AG08395 (cell line): ENCODE measurements at places on chromosomes 6 and 20.

DNA sequence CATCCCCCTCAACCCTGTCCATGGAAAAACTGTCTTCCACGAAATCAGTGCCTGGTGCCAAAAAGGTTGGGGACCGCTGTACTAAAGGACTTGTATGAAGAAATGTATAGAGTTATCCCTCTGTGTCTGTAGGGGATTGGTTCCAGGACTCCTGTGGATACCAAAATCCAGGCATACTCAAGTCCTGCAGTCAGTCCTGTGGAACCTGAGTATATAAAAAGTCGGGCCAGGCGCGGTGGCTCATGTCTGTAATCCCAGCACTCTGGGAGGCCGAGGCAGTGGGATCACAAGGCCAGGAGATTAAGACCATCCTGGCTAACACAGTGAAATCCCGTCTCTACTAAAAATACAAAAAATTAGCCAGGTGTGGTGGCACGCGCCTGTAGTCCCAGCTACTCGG lies 42.0 kb downstream of the LCA5 start:
- no peak for DNase-seq

DNA sequence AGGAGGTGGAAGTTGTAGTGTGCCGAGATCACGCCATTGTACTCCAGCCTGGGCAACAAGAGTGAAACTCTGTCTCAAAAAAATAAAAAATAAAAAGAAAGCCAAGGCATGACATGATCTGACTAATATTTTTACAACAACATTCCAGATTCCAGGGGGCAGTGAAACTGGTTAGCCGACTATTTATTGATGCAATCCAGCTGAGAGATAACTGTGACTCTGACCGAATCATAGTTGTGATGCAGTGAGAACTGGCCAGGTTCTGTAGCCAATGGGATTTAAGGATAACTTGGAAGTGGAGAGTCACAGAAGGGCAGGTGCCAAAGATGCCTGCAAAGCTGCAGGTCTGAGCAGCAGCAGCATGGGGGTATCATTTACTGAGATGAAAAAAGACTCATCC lies 82.9 kb upstream of the TSHZ2 start:
- DNase-seq = peak; percentile 75

GRCh38 chr6:101178748-101179147 lies 214.8 kb upstream of the GRIK2 start:
- no peak for DNase-seq

DNA sequence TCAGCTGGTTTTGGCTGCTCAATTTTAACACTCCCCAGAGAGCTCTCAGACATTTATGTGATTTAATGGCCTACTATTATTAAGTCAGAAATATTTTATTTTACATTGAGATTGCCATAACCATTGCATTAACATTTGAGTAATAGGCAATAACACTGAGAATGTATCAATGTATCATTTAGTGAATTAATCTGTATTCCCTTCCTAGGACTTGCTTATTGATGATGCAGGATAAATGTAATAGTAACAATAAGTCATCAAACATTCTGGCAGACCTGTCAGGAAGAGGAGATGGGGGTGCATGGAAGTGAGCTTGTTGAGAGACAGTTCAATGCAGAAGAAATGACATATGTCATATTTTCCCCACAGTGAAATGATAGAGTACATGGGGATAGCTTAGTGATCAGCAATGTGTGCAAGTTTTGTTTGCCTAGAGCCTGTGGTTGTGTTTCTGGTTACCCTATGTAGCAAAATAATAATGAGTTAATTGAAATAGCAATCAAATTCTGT lies 458.9 kb downstream of the EYS start:
- DNase-seq = no peak

DNA sequence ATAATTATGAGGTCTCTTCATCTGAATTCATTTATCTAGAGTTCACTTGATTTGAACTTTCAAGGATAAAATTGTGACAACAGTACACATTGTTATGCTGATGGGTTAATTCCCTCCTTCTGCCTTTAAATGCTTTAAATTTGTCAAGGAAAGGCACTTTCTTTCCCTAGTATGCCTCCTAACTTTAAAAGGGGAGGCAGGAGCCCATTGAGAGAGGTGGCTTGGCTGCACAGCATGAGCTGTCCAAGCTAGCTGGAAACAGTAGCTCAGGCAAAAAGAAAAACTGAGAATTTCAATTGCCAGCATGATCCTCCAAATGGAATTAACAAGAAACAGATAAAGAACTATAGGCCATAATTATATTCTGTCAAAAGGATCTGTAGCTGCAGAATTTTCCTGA lies 243.3 kb upstream of the GRIK2 start:
- no peak for DNase-seq

DNA sequence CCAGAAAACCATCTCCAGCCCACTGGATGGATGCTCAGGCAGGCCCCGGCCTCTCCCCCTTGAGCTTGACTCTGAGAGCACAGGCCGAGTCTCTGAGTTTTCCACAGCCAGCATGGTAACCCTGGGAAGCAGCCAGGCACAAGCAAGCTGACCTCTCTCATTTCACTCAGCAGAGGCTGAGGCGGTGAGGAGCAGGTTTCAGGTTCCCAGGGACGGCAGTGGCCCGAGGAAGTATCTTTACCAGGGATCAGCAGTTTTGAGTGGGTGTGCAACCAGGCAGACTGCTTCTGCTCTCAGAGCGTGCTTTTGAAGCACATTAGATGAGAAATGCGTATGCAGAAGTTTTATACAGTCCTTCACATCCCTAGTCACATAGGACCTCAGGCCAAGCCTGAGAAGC lies 12.6 kb downstream of the HCK start:
- no peak for DNase-seq
